ENCODE measurements at places on chromosomes 1 and 21.

DNA sequence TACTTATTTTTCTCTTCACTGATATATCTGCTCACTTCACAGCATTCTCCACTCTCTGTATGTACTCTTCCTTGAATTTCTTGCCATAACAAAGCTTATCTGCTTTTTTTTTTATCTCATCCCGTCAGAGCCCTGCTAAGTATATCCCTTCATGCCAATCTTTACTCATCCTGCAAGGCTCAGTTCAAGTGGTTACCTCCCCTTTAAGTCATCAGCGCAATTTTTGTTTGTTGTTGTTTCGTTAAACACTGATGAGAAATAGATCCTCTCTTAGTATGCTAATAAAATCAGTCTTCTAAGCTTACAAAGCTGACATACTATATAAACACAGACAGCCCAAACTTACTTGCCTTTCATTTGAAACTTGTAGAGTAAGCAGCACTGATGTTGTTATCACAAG is 17.8 kb downstream of the COL24A1 start:
- DNase-seq: no peak

DNA sequence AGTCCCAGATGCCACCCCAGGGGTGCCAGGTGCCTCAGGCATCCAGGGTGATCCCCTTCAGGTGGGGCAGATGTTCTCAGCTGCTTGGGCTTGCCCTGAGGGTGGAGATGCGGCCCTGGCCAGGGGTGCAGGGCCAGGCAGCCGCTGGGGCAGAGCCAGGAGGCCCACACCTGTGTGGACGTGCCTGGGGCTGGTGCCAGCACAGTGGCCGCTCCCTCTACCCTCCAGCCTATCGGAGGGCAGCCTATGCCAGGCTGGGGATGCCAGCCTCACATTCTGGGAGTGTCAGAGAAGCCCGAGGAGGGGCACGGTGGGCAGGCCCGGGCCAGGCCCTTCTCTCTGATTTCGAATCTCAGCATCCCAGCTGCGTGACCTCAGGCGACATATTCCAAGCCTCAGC is 96.5 kb upstream of the WNT4 start:
- no peak for DNase-seq

DNA sequence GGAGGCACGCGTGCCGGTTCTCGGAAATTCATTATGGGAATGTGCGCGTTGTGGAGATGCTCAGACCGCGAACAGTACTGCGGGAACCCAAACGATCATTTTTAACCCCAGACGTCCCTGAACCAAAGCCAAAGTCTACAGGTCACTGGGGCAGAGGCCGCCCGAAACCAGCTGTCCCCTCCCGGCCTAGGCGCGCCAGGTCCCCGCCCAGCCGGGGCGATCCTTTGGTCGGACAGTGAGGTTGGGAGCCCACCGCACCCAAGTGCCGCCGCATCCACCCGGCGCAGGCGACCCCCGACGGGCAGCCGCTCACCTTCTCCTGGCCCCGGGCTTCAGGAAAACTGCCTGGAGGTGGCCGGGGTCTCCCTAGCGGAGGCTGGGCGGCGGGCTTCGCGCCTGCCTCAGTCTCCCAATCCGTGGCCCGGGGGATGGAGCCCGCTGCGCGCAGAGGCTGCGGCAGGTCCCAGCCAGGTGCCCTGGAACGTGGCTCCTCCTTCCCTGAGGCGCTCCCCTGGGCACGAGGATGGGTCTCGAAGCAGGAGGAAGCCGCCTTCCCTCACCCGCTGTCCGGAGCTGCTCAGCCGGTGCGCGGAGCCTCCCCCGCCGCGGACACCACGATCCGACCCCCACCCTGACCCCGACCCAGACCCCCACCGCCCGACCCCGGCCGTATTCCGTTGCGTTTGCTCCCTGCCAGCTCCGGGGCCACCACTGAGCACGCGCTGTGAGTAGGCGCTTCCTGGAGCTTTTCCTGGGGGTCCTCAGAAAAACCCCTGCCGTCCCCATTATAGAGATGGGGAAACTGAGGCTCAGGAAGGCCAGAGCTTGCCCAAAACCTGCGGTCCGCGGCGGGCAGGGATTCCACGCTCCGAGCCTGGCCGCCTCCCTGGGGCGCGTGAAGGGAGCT is 8.1 kb upstream of the SLX9 start:
- DNase-seq: no peak

DNA sequence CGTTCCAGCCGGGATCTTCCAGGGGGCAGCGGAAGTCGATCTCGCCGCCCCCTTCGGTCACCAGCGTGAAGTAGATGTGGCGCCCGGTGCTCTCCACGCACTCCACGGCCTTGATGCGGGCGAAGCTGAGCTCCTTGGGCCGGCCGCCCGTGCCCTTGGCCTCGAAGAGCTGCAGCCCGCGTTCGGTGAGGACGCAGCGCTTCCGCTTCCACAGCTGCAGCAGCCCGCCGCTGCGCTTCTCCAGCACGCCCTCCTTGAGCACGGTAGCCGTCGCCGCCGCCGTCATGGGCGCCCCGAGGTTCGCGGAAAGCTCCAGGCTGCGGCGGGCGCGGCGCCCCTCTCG is 516 bp downstream of the PHLDA3 start:
- peak; percentile 61 for DNase-seq

- no peak for DNase-seq
Measured at GRCh38 chr1:231748760-231749415, 122.3 kb downstream of the DISC1 start.

GRCh38 chr1:96747565-96747964 is 26.0 kb downstream of the PTBP2 start:
- no peak for DNase-seq

DNA sequence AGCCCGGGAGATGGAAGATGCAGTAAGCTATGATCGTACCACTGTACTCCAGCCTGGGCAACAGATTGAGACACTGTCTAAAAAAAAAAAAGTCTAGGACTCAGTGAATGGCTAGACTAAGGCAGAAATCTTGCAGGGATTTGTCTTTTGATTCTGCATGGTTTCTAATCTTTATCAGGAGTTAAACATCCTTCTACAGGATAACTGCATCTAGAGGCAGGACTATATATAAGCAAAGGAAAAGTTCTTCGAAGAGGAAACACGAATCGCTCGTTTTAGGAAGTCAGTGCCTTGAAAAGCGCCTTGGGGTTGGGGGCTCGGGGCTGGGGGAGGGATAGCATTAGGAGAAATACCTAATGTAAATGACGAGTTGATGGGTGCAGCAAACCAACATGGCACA is 602 bp upstream of the UFC1 start:
- no peak for DNase-seq

DNA sequence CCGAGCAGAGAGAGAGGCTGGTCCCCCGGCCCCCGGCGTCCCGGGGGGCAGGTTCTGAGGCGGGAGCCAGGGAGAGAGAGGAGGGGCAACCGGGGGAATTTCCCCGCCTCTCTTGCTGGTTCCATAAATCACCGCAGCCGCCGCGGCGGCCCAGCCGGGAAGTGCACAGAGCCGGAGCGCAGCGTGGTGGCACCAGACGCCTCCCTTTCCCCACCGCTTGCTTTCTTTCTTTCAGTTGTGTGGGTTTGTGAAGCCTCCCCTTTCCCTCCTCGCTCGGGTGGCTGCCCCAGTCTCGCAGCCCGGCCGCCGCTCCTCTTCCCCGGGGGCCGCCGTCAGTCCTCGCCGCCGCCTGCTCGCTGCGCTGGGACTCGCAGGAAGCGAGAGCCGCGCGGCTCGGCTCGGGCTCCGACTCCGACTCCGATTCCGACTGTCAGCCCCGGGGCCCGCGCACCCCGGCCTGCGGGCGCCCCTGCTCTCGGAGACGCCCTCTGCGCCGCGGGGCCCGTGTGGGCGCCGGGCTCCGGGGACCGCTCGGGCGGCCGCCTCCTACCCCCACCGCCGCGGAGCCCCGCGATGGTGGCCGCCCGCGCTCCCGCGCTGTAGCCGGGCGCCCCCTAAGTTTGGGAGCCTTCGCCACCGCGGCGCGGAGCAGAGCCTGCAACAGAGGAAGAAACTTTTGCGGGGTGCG is at the start of gene CACHD1:
TSS of gene CACHD1 (plus strand) at position 153 of the 688 bp plus-strand sequence. CDS start 616 bp downstream, outside the sequence.
- DNase-seq: peak; percentile 67

- DNase-seq: peak; percentile 74
Measured at GRCh38 chr1:24705260-24706073, 39.8 kb upstream of the CLIC4 start.

DNA sequence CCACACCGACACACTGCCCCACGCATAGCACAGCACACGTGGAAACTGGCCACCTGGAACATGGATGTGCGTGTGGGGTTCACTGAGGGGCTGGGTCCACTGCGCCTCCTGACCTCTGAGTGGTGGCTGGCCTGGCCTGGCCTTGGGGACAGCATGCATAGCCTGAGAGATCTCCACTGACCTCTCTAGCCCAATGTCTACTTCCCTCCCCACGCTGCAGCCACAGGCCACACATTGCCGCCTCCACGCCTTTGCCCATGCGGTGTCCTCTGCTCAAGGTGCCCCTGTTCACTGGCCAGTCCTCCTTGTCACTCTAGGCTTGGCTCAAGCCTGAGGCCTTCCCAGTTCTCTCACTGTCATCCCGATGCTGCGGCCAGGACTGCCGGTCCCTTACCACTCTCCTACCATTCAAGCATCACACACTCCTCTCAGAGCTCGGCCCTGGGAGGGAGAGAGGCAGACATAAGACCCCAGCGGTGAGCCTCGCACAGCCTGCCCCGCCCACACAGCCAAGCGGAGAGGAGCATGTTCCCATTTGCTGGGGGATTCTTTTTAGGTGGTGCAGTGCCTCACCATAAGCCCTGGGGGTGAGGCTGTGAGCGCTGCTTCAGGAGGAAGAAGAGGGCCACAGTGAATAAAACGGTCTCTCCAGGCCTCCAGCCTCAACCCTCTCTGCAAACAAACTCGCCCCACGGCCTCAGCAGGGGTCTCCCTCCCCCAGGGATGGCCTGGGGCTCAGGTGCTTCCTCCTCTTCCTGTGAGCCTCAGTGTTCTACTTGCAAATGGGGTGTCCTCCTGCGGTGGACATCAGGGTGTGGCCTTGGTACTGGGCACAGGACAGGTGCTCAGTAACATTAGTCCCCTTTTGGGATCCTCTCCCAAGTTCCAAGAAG is 80.8 kb downstream of the DMRTB1 start:
- DNase-seq: no peak

DNA sequence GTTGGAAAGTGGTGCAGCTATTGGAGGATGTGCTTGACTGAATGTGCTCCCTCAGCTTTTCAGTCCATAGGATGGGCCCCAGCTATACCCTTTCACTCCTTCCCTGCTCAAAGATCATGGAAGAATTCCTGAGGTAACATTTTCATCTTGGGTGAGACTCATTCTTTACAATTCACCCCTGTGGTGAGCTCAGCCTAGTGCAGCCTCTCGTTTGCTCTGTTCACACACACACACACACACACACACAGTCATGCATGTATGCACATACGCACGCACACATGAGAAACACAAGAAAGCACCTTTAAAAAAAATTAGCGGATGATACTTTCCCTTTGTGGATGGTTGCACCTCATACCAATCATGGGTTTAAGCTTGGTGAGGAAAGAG is 25.8 kb downstream of the CCN1 start:
- no peak for DNase-seq

DNA sequence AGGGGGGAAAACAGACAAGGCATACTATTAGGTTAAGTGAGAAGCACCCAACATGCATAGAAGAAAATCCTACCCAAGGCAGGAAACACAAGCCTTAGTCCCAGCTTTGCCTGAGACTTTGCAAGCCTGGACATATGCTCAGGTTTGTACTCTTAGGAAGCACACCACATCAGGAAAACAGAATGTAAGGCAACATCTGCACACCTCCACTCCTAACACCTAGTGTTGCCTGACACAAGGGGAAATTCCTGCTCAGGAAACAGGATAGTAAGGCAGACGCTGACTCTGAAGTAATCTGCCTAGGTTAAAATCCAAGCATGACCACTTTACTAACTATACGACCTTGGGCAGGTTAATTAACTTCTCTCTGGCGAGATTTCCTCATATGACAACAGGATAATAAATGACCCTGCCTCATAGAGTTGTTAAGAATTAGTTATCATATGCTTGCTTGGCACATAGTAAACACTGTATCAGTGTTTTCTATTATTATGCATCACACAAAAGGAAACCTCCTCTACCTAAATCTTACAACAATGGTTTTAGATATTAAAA is 119.8 kb downstream of the ZZZ3 start:
- DNase-seq: no peak

DNA sequence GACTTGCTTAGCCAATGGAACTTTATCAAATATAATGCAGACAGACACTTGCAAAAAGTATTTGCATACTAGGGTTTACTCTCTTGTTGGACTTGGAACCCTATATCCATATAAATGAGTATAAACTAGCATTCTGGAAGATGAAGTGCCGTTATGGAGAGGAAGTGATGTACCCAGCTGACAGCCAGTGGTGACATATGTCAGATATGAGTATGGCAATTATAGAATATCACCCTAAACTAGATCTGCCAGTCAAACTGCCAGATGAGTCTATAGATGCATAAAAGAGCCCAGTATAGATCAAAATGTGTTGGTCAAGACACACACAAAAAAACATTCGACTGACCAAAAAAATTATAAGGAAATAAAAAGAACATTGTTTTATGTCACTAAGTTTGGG is 739.3 kb downstream of the PLA2G4A start:
- DNase-seq: no peak

DNA sequence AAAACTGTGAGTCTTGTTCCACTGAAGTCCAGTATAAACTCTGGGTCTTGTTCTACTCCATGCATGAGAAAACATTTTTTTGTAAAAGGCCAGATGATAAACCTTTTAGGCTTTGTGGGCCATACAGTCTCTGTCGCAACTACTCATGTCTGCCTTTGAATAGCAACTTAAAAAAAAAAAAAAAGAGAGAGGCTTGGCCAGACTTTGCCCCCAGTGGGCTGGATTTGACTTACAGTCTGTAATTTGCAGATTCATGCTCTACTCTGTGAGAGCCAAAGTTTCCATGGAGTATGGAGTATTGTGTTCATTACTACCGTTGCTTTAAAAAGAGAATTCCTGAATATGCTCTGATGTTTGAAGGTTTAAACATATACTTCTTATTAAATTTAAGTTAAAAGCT is 654.9 kb upstream of the PKN2 start:
- no peak for DNase-seq

DNA sequence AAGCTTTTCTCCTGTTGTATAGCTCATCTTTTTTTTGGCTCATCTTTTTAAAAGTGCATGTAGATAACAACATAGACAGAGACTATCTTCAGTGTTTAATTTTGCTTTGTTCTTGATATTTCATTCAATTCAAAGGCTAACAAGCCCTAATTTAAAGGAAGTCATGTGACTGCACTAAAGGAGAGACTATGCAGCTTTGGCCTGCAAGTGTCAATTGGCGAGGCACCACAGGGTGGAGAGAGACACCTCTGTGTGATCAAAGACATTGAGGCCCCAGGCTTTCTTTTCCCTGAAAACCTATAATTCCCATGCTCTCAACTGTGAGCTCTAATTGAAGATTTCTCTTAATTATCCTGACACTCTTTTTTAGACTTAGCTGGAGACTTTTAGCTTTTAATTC is 53.6 kb downstream of the CHODL start:
- DNase-seq: no peak
